Kidney glomerular epithelial cell (primary cell): ENCODE measurements at places on chromosomes 4 and X.

GRCh38 chr4:1732911-1733310, 11.6 kb downstream of the TACC3 start:
- DNase-seq = no peak

DNA sequence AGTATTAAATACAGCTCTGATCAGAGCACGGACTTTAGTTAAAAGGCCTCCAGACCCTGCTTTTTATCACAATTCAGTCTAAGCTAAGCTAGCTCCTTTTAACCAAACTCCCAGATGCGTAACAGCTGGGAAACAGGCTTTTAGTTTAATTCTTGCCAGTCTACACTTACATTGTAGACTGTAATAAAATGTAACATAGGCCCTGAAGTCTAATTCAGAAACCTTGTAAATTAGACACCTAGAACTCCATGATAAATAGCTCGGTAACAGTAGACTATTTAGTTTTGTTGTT, 20.1 kb downstream of the FBXO8 start:
- DNase-seq = no peak

- DNase-seq = no peak
Observed at GRCh38 chr4:100162027-100162685, 28.1 kb downstream of the DDIT4L start.

- DNase-seq = no peak
Observed at GRCh38 chr4:24557026-24558025, 27.0 kb downstream of the DHX15 start.

GRCh38 chr4:138766332-138766731, 249.2 kb upstream of the NOCT start:
- DNase-seq = no peak

DNA sequence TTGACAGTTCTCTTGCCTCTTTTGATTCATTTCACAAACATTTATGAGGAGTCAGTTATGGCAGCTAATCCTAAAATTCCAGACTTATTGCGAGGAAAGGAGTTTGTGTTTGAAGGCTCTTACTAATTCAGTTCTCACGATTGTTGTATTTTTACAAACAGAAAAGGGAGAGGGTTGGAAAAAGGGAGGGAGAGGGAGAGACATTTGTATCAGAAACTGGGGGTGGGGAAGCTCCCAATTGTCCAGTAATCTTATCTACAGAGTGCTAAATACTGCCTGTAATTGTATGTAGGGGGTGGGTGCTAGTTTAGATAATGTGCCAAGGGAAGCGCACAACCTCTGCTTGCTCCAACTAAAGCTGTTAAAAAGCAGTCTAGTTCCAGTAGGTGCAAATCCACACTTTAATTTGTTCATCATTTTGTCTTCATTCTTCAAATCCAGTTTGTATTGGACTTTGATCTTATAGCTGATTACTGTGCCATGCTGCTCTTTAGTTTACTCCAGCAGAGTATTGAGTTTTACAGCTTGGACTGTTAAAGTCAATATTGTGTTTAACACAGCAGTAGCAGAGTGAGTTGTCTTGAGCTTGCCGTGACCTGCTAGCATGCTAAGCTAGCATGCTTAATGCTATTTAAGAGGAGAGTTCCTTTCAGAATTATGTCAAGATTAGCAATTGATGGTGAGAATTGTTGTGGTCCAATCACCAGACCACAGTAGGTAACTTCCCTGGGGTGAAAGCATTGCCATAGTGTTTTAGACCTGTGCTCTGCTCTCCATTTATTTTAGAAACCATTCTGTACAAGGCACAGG, 13.9 kb downstream of the FNIP2 start:
- peak; percentile 13 for DNase-seq

DNA sequence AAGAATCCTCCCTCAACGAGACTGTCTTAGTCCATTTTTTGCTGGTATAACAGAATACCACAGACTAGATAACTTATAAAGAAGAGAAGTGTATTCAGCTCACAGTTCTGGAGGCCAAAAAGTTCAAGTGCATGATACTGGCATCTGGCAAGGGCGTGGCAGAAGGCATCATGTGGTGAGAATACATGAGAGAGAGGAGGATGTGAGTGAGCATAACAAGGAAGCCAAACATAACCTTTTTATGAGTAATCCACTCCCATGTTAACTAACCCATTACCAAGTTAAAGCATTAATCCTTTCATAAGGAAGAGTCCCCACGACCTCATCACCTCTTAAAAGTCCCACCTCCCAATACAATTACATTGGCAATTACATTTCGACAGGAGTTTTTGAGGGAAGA, 504.6 kb downstream of the IQCM start:
- no peak for DNase-seq

GRCh38 chrX:39874202-39874816, 223.4 kb downstream of the BCOR start:
- DNase-seq = no peak

DNA sequence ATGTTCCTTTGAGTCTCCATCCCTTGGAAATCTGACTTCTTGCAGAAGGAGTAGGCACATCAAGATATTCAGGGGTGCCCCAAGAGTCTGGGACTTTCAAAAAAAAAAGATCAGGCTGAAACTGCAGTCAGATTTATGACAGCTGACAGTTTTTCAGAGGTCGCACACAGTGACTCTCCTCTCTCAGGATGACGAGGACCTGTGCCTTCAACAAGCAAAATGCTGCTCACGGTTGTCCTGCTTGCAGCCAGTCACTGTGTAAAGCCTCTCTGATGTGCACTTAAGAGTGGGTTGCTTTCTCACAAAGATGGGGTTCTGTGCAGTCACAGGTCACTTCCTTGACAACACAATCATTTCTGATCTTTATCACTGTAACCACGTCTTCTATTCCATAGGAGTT, 178.2 kb downstream of the PTTG2 start:
- no peak for DNase-seq

- no peak for DNase-seq
Observed at GRCh38 chr4:151432654-151433053, 23.7 kb downstream of the FHIP1A start.

GRCh38 chrX:27575565-27575964, 14.6 kb upstream of the DCAF8L2 start:
- DNase-seq = no peak

- DNase-seq = no peak
Observed at GRCh38 chr4:93327346-93327745, 501.2 kb upstream of the ATOH1 start.

DNA sequence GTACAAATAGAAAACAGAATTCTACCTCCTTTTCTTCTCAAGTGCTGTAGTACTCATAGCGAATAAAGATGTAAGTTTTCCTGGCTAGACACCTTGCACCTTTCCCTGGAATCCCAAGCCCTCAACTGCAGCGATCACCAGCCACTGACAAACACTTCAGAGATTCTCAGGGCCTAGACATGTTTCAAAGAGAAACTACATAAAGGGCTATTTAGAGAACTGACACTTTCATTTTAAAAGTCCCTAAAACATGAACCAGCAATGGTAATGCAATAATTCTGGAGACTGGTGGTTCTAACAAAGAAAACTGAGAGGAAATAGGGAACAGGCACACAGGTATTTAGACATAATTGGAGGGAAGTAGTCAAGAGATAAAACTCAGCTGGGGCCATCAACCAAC, 35.7 kb downstream of the FANCB start:
- DNase-seq = no peak

GRCh38 chrX:103310555-103311398, at the start of gene BEX2:
TSS of gene BEX2 (minus strand) at chrX:103310990. CDS start at chrX:103309976, 1,014 bp downstream.
- peak; percentile 34 for DNase-seq

DNA sequence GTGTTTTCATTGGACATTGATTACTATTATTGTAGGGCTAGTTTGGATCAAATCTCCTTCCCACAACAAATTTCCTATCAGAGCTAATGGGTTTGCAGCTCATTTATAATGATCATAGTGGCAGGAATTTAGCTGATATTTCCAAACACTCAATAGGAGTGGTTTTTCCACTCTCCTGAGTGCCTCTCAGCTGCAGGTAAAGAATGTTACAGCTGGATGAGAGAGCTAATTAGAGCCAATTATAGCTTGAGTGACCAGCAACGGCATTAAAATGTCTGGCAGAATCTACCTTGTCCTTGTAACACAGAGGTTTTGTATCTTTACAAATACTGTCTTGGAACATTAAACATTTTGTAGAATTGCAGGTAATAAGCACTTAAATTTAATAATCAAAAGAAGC, 602.8 kb upstream of the EPHA5 start:
- no peak for DNase-seq

DNA sequence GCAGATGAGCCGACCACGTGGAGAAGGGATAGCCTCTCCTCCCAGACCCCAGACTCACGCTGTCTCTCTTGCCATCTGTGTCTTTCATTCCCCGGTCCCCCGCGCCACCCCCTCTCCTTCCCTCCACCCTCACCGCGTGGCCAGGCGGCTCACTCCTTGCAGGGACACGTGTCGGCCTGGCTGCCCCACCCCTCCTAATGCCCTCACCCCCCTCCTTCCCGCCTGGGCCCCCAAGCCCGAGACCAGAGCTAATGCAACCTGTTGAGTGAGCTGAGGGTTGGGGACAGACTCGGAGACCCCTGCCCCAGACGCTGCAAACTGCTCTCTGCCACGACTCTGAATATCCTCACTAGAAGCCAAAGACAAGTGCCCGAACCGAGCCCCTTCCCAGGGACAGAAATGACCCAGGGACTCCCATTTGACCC, 1.8 kb downstream of the SLC38A5 start:
- no peak for DNase-seq

GRCh38 chr4:14269824-14270223, 642.3 kb upstream of the BOD1L1 start:
- no peak for DNase-seq

- DNase-seq = no peak
Observed at GRCh38 chr4:139746431-139747171, 81.0 kb downstream of the MGST2 start.

- peak; percentile 15 for DNase-seq
Observed at GRCh38 chrX:1581132-1581531, 10.3 kb upstream of the AKAP17A start.

- no peak for DNase-seq
Observed at GRCh38 chr4:169089004-169089403, 78.9 kb upstream of the CBR4 start.

GRCh38 chrX:134406356-134407064, 53.5 kb upstream of the HPRT1 start:
- no peak for DNase-seq

GRCh38 chrX:1167466-1167865, 45.0 kb downstream of the CRLF2 start:
- DNase-seq = no peak

GRCh38 chr4:22356987-22357596, 158.8 kb downstream of the ADGRA3 start:
- DNase-seq = peak; percentile 26

GRCh38 chr4:156756118-156756517, 215.5 kb downstream of the PDGFC start:
- DNase-seq = no peak

DNA sequence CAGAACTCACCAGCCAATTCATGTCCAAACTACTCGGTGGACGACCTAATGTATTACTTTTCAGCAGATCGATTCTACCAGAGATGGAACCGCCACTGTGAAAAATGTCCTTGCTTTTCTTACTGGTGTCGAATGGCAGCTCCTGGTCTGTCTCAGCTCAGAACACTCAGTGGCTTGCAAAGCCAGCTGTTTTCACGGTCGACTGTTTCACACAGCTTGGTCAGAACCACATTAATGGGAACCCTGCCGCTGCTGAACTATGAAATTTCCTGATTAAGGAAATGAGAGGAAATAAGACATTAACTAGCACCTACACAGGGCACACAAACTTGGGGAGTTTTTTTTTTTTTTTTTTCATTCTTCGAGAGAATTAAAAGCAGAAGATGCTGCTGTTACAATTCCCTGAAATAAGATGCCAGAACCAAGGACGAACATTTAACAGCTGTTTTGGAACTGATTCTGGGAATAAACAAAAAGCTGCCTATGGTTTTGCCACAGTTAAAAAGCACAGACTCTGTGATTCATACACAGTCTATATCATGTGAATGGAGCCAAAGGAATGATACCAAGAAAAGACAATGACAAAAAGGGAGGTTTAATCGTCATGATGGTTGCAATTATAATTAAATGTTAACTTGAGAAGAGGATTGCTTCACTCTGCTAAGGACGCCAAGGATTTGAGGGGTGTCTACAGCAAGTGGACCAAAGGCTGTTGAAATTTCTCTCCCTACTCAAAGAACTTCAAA, 31.3 kb downstream of the SUPT20HL2 start:
- DNase-seq = peak; percentile 0

- DNase-seq = no peak
Observed at GRCh38 chrX:74160358-74160757, 143.6 kb upstream of the ZCCHC13 start.

- no peak for DNase-seq
Observed at GRCh38 chr4:38831653-38832052, 25.0 kb downstream of the TLR6 start.

GRCh38 chrX:119870626-119871131, 854 bp downstream of the RNF113A start:
- no peak for DNase-seq

- DNase-seq = no peak
Observed at GRCh38 chr4:25527034-25527433, 128.6 kb upstream of the SLC34A2 start.
